ENCODE measurements at places on chromosomes 3 and 15.

GRCh38 chr3:71095511-71096291 is 487.8 kb downstream of the FOXP1 start:
- DNase-seq, result no peak

DNA sequence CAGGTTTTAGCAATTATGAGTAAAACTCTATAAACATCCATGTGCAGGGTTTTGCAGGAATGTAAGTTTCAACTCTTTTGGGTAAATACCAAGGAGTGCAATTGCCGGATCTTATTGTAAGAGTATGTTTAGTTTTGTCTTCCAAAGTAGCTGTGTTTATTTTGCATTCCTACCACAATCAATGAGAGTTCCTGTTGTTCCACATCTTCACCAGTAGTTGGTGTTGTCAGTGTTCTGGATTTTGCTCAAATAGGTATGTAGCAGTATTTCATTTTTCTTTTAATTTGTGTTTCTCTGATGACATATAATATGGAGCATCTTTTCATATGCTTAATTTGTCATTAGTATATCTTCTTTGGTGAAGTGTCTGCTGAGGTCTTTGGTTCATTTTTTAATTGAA is 185.1 kb upstream of the GALNT15 start:
- DNase-seq, result no peak

GRCh38 chr15:60932051-60932915 is 296.8 kb downstream of the RORA start:
- DNase-seq, result no peak

DNA sequence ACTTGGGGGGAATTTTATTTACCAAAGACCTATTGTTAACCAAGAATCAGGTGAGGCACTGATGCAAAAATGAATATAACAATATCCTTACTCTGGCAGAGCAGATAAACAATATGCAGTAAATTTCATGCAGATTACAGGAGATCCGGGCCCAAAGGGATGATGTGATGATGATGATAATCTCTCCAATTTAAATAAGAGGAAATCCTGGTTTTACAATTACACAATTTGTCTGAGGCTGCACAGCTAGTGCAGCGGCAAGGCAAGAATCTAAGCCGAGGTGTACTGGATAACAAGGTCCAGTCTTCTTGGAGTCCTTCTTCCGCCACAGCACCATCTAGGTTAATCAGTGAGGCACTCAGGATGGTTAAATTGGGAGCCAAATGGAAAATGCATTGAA is 2.4 kb upstream of the MESD start:
- DNase-seq, result no peak

DNA sequence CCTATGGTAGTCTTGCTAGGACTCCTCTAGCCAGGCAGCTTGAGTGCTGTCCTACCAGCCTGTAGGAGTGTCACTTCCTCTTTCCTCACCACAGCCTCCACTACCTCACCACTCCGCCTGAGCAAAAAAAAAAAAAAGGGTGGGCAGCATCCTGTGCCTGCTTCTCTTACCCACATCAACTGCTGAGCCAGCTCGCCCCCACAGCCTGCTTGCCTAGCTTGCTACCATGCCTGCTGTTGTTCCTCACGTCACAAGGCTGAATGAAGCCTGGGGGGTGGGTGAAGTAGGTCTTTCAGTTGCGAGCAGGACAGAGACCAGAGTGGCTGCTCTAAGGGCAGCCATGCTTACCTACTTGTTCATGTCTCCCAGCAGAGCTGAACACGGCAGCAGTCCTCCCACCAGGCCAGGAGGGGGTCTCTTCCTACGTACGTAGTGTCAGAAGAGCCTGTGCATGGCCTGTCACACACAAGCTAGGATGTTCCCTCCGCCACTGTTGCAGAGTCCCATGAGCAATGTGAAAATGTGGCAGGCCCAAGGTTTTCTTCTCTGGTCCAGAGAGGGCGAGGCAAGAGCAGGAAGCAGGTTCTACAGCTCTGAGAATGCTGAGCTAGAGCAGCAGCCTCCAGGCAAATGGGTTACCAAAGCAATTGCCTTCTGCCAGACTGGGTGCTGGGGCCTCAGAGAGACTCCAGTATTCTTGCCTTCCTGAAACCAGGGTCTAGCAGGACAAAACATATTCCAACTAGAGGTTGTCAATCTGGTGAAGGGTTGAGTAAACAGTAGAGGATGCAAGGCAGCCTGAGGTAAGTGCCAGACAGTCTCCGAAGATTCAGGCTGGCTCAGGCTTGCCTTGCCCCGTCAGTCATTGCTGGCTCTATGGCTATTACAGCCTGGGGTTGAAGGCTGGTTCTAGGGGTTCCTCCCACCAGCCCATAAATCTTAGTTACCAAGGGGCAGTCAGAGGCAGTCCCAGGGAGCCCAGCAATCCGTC is 8.1 kb downstream of the PPM1M start:
- no peak for DNase-seq

DNA sequence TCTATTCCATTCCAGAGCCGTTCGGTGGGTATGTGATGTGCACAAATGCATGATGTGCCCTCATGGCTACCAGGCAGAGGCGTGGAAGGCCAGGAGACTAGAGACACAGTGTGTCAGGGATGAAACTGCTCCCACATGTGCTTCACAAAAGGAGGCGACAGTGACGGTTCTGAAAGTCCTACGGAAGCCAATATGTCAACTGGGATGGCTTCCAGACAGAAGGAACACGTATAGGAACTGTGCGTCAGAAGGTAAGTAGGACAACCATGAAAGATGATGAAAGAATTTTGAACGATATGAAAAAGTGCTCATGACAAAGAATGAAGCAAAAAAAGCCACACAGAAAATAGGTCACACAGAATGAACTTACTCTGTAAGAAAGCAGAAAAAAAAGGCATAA is 34.1 kb downstream of the GLB1 start:
- no peak for DNase-seq

GRCh38 chr3:125151442-125151817 is 61.1 kb downstream of the SLC12A8 start:
- no peak for DNase-seq

- DNase-seq, result no peak
Measured at GRCh38 chr15:22936577-22937472, 43.3 kb downstream of the CYFIP1 start.

DNA sequence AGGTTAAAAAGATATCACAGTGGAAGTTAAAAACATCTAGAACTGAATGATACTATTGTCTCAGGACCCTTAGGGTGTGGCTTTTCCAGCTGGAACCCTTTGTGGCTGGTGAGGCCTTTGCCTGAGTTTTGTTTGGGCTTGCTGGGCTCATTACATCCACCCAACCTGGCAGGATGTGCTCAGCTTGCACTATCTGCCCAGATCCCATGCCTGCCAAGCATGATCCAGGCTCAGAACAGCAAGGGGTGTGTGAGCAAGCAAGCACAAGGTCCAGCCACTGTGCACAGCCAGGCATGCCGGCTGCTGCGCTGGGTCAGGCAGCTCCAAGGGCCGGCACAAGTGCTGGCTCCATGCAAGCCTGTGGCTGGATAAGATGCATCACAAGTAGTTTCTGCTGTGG is 512.7 kb upstream of the CDIN1 start:
- no peak for DNase-seq

DNA sequence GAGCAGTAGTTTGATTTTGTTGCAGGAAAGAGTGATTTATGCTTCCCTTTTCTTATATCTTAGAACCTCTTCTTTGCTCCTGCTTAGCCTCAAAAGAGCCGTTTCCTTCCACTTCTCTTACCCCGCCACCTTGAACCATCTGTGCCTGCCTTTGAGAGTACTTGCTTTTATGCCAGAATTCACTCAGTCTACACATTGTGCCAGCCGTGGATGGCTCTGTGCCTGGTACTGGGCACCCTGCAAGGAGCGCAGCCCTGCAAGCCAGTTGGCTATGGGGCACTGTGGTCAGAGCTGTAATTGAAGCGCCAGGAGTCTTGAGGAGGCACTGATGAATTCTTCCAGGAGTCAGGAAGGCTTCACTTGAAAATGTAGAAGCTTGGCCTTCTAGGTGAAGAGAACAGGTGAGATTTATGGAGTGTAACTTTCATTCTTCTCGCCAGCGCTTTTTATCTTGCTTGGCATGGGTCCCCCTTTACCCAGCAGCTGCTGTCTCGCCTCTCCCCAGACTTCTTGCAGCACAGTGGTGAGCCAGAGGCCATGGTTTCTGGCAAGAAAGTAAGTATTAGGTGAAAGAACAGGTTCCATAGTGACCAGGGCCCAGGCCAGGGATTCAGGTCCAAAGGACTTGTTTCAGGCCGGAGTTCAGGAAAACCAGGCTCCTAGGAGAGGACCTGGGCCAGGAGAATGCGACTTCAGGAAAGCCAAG is 4.9 kb downstream of the TMED3 start:
- no peak for DNase-seq

DNA sequence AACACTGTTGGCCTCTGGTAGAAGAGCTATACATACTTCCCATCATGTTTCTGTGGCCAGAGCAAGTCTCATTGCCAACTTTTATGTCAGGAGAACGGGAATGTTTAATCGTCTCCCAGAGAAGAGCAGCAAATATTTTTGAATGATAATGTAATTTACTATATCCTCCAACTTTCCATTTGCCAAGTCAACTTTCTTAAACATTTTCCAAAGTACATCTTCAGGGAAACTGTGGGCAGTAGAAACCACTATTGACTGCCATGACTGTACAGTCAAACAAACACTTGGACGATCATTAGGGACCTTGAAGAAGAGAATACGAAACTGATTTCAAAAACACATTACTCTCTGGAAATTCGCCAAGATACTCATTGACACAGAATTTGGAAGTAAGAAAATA is 201.5 kb downstream of the GABRB3 start:
- DNase-seq, result no peak

GRCh38 chr3:113736548-113737089 is 9.4 kb downstream of the NAA50 start:
- DNase-seq, result peak; percentile 68

DNA sequence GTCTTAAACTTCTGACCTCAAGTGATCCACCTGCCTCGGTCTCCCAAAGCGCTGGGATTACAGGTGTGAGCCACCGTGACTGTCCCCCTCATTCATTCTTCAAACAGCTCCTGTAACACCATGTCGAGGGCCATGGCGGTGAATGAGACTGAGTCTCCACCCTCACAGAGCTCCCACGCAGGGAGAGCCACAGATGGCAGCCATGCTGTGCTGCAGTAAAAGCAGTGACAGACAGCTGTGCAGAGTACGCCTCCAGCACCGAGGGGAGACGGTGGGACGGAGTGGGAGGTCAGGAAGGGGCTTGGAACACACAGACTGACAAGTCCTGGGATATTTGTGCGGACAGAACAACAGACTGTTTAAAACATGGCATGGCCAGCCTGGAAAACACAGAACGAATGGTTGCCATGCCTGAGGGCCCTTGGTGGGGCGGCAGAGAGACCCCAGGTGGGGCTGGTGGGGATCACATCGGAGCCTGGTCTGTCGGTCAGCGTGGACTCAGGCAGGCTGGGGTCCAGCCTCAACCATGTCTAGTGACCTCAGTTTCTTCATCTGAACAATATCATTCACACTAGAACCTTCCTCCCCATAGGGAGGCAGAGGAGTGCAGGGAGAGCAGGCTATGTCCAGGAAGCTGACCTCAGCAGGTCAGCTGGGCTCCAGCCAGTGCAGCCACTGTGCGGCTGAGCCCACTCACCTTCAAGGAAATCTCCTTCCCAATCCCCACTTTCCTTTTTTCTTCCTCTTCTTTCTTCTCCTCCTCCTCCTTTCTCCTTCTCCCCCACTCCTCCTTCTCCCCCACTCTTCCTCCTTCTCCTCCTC is 20.6 kb upstream of the LCTL start:
- no peak for DNase-seq

DNA sequence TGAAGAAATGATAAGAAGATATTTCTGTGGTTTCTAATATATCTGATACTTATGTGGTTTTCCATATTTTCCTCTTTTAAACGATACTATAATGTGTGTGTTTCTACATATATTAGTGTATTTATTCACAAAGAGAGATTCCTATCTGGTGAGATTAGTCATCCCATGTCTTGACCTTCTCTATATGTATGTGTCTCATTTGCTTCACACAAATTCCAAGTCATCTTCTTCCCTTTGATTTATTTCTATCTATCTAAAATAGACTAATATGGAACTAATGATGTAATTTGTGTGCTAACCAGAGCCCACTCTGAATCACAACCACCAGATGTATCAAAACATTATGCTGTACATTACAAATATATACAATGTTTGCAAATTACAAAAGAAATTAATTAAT is 154.7 kb upstream of the KCNMB2 start:
- no peak for DNase-seq

- no peak for DNase-seq
Measured at GRCh38 chr3:141669434-141669833, 68.7 kb upstream of the RNF7 start.

Data from NCI-H1694 (cell line).